H54 (cell line): ENCODE measurements at places on chromosomes 4 and X.

GRCh38 chr4:10983885-10984640 is 299.5 kb upstream of the CLNK start:
- no peak for DNase-seq

DNA sequence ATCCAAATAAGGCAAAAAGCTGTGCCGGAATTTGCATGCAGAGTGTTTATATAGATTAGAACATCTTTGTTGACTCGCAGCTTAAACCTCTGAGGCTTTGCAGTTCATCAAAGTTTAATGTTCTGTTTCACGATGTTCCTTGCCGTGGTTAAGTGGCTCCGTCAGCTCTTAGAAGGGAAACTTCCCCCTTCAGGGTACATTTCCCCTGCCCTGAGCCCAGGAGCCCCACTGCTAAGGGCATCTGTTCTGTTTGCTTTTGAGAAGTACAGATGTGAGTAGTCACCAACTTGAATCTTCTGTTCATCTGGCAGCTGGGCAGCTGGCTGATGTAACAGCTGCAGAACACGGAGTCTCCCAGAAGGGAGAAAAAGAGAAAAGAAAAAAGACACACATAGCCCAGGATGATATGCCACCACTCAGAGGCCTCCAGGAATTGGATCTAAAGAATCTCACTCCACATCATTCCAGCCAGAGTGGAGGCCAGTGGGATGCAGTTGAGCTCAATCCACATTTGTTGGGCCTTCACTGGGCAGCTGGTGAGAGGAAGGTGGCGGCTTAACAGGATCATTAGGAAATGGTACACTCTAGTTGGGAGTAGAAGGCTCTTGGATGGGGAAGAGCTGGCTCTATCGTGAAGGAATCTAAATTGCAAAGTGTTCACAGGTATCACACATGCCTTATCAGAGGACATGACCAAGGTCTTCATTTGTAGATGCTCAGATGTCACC is 178.7 kb upstream of the RBPJ start:
- DNase-seq = no peak

DNA sequence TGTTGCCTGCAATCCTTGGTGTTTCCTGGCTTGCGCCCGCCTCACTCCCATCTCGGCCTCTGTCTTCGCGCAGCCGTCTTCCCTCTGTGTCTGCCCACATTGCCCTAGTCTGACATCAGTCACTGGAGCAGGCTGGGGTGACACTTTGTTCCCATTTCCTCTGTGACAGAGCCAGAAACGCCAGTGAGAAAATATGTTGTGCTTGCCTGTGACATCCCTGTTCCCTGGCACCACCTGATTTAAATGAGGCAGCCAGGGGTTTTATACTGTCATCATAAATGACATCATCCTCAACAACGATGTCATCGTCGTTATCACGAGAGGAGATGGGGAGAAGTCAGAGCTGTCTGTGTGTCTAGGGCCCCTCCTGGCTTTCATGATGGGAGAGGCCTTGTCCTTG is 29.1 kb downstream of the ZNF185 start:
- no peak for DNase-seq

GRCh38 chr4:152633118-152633517 is 46.7 kb downstream of the TMEM154 start:
- no peak for DNase-seq

DNA sequence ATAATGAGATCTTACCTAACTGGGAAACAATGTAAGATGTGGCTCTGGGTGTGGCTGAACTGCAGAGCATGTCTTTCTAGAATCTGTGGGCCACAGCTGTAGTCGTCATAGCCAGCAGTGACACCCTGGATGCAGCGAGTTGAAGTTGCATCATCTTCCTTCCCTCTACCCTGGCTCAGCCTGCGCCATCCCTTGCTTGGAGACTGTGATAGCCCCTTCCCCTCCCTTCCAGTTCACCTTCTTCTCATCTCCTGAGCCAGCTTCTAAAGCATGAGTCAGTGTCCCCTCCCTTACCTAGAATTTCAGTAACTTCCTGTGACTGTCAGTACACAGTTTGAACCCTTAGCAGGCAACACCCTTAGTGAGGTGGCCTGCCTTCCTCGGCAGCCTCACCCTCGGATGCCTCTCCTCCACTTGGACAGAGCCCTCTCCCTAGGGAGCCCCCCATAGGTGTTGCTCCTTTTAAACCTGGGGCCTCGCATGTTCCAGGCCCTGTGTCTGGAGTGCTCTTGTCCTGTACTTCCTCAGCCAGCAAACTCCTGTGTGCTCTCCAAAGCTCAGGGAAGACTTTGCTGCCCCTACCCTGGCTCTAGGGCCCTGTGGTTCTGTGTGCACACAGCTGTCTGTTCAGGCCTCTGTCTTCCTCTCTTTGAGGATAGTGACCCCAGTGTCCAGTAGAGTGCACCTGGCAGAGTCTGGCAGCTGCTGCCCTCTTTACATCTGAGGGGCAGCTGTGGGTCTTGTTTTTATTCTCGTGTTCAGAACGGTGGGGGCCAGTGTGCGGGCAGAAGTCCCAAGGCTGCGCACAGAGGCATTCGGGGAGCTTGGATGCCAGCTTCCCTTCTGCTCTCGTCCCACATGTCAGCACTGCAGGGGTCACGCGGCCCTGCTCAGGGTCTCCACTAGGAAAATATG is 43.7 kb upstream of the TADA2B start:
- no peak for DNase-seq

GRCh38 chr4:125112536-125112935 is 202.2 kb upstream of the FAT4 start:
- DNase-seq = no peak

DNA sequence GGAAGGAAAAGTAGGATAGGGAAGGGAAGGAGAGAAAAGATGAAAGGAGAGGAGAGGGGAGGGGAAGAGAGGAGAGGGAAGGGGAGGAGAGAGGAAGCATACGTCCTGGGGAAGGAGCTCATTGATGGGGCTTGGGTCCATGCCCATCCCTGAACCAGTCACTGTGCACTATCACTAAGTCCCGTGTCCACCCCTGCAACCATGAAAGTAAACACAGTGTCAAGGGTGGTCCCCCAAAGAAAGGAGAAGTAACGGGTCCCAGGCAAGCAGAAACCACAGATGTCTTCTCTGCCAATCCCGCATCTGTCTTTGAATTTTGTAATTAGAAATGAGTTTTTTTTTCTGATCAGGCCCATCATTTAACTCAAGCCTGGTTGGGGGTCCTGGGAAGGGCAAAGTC is 55.2 kb downstream of the LGI2 start:
- no peak for DNase-seq

GRCh38 chr4:26937567-26937966 is 76.9 kb downstream of the STIM2 start:
- DNase-seq = no peak

GRCh38 chr4:102399021-102399420 is 53.7 kb upstream of the SLC39A8 start:
- no peak for DNase-seq

- no peak for DNase-seq
Observed at GRCh38 chrX:40094041-40094899, 3.5 kb downstream of the BCOR start.

GRCh38 chrX:130834149-130834548 is 68.9 kb downstream of the ENOX2 start:
- DNase-seq = no peak

- DNase-seq = no peak
Observed at GRCh38 chrX:9368262-9368661, 96.6 kb upstream of the TBL1X start.

DNA sequence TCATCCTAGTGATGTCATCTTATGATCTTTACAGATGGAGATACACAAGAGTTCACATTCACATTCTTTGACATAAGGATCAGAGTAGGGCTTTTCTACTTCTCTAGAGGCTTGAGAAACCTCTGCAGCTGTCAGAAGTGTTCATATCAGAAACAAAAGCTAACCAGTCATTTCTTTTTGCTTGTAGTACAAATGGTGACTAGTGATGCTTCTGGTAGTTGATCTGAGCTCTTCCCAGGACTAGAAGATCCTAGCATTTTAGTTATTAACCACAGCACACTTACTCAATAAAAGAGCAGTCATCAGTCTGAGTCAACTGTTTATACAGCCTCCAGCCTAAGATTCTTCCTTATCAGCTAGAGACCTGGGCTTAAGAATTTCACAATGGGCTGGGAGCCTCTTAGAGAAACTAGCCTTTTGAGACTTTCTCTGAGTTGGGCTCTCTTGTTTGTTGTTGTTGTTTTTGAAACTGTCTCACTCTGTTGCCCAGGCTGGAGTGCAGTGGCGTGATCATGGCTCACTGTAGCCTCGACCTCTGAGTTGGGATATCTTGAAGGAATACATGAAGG is 84.1 kb downstream of the TMEM164 start:
- DNase-seq = peak; percentile 11

DNA sequence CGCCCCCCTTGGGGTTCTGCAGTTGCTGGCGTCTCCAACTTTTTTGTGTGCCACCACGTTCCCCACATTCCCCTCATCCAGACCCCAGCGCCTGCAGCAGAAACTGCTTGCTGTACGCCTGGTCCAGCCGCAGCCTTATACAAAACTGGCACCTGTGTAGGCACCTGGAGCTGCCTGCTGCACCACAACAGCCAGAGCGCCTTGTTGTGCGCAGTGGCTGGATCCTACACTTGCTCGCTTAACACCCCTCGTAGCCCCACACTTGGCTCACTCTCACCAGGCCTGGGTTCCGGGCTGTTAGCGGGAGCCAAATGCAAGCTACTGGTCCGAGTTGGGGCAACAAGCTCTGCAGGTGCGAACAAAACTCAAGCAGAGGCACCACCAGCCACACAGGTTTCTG is 136.8 kb downstream of the TECRL start:
- no peak for DNase-seq

- DNase-seq = no peak
Observed at GRCh38 chr4:116702949-116703348, 382.4 kb downstream of the TRAM1L1 start.

DNA sequence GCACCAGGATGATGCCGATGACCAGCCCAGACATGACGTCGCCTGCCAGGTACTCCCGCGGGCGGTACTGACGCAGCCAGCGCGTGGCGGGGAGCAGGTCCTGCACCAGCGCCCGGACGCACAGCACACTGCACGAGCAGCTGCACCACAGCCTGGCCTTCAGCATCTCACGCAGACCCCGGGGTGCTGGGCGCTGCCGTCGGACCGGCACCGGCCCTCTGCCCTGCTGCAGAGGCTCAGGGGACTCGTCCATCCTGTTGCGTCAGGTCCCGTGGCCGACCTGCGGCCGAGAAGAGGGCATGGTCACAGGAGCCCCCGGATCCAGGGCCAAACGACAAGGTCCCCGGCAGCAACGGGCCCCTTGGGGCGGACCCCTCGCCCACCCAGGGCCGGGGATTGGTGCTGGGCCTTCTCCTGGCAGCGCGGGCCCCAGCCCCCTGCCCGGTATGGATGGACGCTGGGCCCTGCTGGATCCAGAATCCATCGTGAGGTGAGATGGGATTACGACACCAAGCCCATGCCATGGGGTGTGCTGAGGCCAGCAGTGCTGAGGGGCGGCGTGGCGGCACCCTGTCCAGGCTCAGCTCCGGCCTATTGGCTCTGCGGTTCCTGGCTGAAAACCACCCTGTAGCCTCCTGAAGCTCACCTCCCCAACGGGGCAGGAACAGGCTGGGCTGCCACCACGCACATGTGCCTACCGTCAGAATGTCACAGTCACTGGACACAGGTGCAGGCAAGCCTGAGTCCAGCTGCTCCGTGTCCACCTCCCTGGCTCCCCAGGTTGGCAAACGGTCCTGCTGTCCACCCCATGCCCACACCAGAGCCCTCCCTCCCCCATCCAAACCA is 1.5 kb downstream of the SLC26A1 start:
- no peak for DNase-seq

DNA sequence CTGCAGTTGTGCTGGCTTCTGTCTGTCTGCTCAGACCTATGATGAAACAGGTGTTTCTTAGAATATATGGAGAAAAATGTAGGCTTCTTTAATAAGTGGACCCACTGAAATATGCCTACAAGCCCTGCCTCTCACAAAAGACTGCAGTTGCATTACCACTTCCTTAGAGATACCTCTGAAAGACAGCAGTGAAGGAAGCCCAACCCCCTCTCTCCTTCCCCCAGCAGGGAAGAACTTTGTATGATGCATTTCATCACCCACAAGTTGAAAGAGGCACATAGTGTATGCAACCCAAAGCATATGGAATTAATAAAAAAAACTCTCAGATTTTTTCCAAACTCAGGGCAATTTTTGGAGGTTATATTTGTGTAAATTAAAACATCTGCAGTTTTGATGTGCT is 916.7 kb downstream of the TECRL start:
- DNase-seq = no peak

DNA sequence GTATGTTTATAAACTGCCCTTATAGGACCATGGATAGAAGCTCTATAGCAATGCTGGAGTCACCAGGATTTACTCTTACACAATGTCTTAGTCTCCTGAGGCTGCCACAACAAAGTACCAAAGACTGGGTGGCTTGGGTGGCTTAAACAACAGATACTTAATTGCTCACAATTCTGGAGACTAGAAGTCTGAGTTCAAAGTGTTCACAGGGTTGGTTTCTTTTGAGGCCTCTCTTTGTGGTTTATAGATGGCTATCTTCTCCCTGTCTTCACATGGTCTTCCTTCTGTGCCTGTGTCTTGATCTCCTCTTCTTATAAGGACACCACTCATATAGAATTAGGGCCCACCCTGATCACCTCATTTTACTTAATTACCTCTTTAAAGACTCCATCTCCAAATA is 2.0 kb upstream of the TRPC3 start:
- no peak for DNase-seq

- no peak for DNase-seq
Observed at GRCh38 chrX:154056770-154057241, 37.1 kb upstream of the IRAK1 start.

DNA sequence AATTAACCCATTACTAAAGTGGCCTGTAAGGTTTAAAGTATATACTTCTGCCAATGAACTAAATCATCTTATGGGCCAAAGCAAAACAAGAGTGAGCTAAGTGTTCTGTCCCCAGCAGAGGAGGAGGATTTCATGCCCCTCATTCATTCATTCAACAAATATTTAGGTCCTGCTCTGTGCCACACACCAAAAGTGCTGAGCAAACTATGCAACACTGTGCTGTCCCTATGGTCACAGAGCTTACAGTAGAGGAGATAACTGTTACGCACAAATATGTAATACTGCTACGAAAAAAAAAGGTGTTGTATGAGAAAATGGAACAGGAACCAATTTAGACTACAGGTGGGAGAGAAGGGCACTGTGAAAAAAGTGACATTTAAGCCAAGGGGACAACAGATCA is 1.7 kb downstream of the SH3KBP1 start:
- no peak for DNase-seq
